HEK293T (cell line): ENCODE measurements at places on chromosomes 7 and 10.

- DNase-seq, result peak; percentile 43
These were observed 17.0 kb upstream of the NODAL start for GRCh38 chr10:70458329-70459060.

DNA sequence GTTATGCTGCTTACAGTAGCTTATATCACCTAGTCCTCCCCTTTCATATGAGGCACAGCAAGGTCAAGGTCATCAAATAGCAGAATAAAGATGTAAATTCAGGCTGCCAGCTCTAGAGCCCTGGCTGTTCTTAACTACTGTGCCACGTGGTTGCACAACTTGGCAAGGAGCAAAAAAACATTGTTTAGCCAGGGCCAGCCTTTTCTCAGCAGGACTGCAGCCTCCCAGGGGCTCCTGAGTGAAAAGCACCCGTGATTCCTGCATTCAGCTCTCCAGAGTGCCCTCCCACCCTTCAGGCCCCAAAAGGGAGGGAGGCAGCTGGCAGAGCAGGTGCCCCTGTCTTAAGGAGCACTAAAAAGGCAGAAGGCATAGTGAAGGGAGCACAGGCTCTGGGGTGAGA lies 31.8 kb upstream of the TM9SF3 start:
- DNase-seq, result no peak

GRCh38 chr10:112624546-112625048 lies 177.6 kb downstream of the VTI1A start:
- no peak for DNase-seq

GRCh38 chr10:7515439-7515838 lies 104.6 kb upstream of the SFMBT2 start:
- DNase-seq, result no peak

- no peak for DNase-seq
These were observed 4.2 kb upstream of the RPEL1 start for GRCh38 chr10:103241262-103242011.

- no peak for DNase-seq
These were observed 45.0 kb upstream of the IFRD1 start for GRCh38 chr7:112405286-112405685.

GRCh38 chr7:133676805-133677370 lies 424.0 kb downstream of the EXOC4 start:
- DNase-seq, result no peak

GRCh38 chr10:44386546-44387052 lies 1.7 kb upstream of the CXCL12 start:
- peak; percentile 79 for DNase-seq

- DNase-seq, result no peak
These were observed 189.5 kb upstream of the MINDY3 start for GRCh38 chr10:16049782-16050181.

GRCh38 chr7:134279336-134279735 lies 37.4 kb downstream of the SLC35B4 start:
- no peak for DNase-seq

GRCh38 chr7:108810756-108811385 lies 241.2 kb downstream of the DNAJB9 start:
- no peak for DNase-seq

GRCh38 chr10:51567271-51567670 lies 132.1 kb downstream of the CSTF2T start:
- no peak for DNase-seq

- DNase-seq, result no peak
These were observed 43.2 kb downstream of the PTPRZ1 start for GRCh38 chr7:121916211-121916610.

GRCh38 chr10:59892697-59893096 lies 13.7 kb downstream of the CCDC6 start:
- no peak for DNase-seq

DNA sequence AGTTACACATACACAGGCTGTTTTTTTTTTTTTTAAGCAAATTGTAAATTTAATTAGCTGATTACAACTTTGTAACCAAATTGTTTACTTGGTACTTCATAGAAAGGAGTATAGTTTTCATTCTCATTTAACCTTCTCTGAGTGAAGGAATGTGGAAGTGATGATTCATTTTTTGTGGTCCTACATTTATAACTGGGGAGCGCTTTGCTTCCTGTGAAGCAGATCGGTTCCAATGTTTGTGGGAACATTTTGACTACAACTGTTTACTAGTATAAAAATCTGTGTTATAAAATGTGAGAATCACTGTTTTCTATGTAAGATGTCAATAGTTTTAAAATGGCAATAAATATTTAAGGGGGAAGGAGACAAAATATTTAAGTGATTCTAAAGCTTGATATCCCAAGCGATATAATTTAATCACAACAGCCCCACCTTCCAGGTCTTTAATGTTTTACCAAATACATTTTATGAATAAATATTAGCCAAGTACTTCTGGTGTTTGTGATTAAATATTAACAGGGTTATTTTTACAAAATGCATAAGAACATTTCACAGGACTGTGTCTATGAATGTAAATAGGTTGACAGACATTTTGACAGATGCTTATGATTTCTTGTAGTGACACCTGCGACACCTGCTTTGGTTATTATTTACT lies 57.1 kb downstream of the NXPH1 start:
- no peak for DNase-seq

DNA sequence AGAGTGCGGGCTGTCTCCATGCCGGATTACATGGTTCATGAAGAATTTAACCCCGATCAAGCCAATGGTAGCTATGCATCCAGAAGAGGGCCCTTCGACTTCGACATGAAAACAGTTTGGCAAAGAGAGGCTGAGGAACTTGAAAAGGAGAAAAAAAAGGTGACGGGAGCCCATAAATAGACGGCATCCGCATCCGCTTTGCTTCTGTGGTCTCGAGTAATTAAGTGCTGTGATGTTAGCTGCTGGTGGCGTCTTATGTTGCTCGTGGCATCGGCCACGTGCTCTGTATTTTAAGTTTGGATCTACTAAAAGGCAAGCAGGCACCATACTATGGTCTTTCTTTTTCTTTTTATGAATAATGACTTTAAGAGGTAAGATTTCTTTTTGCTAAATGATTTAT lies 11.1 kb downstream of the C7orf57 start:
- no peak for DNase-seq

- no peak for DNase-seq
These were observed 95.2 kb downstream of the VIPR2 start for GRCh38 chr7:159049266-159050025.

DNA sequence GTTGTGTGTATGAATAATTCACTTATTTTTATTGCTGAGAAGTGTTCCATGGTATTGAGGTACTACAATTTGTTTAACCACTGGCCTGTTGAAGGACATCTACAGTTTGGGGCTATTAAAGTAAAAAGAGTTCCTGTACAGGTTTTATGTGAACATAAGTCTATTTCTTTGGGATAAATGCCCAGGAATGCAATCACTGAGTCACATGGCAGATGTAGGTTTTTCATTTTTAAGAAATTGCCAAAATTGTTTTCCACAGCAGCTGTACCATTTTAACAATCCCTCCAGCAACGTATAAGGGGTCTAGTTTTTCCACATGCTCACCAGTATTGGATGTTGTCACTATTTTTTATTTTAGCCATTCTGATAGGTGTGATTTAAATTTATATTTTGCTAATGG lies 243.9 kb downstream of the TNS3 start:
- no peak for DNase-seq

- no peak for DNase-seq
These were observed 39.8 kb downstream of the CELF2 start for GRCh38 chr10:11057448-11057847.

- no peak for DNase-seq
These were observed 176.9 kb upstream of the ZWINT start for GRCh38 chr10:56537984-56538383.

GRCh38 chr7:99102809-99103690 lies 40.9 kb downstream of the SMURF1 start:
- no peak for DNase-seq

DNA sequence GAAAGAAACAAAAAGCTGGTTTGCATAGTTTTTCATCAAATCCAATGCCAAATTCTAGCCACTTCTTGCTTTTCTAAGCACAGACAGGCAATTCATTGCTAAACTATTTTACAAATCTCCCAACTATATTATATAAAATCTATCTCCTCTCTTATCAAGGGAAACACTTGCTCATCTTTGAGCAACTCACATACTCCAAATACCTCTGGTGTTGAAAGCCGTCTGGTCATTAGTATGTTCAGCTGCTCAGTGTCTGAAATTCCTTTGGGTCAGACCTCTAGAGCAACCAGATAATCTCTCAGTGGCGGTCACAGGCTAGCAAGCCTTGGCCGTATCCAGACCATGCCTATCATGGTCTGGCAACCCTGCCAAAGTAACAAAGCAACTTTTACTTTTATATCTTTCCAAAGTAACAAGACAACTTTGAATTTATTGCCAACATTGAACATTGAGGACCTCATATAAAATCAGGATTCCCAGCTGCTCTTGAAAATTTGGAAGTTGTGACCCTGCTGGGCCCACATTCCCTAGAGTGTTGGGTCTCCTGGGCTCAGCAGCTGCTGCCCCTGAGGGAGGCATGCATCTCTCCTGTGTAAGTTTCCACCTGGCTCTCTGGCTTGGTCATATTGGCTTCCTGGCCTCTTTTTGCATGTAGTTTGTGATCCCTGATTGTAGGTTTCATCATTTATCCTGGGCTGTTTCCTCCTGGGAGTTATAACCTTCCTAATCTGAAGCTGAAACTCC lies 56.8 kb upstream of the LANCL2 start:
- DNase-seq, result no peak

DNA sequence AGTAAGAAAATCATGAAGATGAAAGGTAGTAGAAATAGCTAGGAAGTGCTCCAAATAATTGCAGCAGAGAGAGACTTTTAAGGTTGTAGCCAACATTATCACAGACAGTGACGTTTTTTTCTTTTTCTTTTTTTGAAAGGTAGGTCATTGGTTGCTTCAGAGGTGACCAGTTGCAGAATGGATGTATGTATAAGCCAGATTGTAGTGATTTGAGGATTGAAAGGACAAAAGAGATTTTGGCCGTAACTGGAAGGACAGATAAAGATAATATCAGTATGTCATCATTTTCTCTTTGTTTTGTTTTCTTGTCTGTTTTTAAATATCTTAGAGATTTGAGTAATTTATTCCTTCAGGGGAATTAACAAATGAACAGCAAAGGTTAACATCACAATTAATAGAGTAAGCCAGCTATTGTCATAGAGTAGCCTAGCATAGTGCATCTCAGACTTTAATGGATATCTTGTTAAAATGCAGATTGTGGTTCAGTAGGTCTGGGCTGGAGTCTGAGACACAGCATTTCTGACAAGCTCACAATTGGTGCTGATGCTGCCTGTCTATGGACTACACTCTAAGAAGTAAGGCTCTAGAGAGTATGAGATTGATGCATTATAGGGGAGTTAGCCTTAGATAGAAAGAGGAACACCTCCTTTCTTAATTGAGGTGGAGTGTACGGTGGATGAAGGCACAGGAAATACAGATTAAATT lies 28.3 kb downstream of the CDK13 start:
- no peak for DNase-seq

- DNase-seq, result no peak
These were observed 17.0 kb upstream of the ZMIZ1 start for GRCh38 chr10:79051766-79052165.

DNA sequence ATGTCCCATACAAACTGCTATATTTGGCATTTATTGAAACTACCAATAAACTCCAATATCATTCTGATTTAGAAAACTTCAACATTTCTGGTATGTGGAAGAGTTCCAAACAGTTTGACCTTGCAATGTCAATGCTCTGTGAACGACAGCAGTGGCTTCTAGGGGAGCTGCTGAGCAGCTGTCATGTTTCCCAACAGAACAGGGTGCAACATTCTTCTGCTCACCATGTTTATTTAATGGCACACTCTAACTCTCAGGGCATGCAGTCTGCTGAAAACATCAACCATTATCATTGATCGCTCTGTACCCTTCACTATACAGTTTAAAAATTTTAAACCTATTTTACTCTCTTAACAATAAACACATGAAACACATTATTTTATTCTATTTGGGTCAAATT lies 25.9 kb downstream of the LMOD2 start:
- no peak for DNase-seq

GRCh38 chr10:125124115-125124487 lies 36.3 kb downstream of the CTBP2 start:
- no peak for DNase-seq

DNA sequence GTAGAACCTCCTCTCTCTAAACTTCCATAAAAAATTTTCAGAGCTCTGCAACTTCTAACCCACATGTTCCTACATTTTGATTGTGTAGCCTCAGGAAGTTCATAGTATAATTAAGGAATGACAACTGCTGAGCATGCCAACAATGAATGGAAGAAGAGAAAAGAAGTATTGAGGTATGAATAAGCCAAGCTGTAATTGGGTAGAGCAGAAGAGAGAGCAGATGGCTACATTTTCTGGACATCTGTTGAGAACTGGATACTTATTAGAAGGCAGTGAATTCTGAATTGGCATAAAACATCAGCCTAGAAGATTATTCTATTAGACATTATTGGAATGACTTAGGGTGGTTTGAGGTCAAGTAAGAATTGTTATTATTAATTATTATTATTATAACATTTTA lies 728.3 kb upstream of the PHF14 start:
- no peak for DNase-seq

- DNase-seq, result no peak
These were observed 68.1 kb downstream of the ST7 start for GRCh38 chr7:117021366-117021765.

- DNase-seq, result no peak
These were observed 6.6 kb downstream of the TFPI2 start for GRCh38 chr7:93883917-93884345.

DNA sequence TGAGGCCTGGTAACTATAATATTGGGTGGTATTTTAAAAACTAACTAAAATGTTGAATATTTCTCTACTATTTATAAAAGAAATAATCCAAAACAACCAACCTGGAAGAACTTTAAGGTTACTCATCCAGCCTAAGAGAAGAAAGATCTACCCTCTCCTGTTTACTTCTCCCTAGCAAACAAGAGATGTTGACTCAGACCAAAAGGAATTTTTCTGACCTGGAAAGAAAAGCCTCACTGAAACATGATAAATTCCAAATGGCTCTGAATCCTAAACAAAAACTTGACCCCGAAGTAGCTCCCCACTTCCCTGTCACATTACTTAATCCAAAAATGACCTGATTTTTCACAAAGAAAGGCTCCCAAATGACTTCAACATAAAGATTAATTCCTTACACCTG lies 101.2 kb downstream of the PARD3 start:
- no peak for DNase-seq

DNA sequence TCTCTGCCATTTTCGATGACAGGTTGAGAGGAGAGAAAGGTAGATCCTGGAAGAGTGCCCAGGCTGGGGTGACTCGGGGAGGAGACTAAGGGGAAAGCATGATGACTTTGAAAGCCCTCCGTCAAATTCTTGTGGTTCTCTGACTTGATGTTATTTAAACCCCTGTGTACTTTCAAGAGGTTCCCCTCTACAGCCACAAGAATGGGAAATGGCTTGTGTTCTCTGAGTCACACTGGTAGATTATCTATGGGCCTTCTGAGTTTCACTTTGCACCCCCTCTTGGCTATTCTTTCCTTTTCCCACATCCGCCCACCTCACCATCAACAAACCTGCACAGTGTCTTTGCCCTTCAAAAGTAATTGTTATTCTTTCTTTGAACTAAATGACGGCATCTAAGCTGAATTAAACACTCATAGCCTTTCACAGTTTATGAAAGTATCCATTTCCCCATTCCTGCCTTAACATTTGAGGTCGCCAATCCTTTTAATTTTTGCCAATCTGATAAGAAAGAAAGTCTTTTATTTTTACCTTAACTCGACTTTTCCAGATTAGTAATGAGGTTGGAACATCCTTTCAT lies 24.1 kb downstream of the PRF1 start:
- DNase-seq, result no peak

GRCh38 chr7:22900784-22901183 lies 78.1 kb upstream of the TOMM7 start:
- DNase-seq, result no peak
